ENCODE measurements at places on chromosomes 4 and X.

DNA sequence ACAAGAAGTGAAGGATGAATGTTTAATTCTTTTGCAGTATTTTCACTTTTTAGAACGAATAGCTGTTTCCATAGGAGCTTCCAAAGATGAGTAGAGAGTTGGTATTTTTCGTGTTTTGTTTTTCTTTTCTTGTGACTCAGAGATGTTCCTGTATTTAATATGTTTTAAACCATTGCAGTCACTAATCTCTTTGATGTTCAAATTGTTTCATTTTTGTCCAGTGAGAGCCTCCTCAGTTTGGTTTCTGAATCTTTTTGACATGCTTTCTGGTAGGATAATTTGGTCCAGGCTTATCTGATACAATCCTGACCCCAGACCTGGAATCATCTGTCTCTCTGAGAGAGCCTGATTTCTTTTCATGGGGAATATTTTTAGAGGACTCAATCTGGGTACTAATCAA lies 41.6 kb downstream of the BEX3 start:
- DNase-seq = no peak

GRCh38 chrX:10576777-10577447 lies 43.5 kb downstream of the MID1 start:
- DNase-seq = no peak

GRCh38 chrX:9825129-9825790 lies 39.0 kb downstream of the SHROOM2 start:
- DNase-seq = no peak

- DNase-seq = no peak
Measured at GRCh38 chr4:3157366-3157765, 82.9 kb downstream of the HTT start.

GRCh38 chr4:25065431-25065858 lies 34.7 kb upstream of the LGI2 start:
- no peak for DNase-seq

DNA sequence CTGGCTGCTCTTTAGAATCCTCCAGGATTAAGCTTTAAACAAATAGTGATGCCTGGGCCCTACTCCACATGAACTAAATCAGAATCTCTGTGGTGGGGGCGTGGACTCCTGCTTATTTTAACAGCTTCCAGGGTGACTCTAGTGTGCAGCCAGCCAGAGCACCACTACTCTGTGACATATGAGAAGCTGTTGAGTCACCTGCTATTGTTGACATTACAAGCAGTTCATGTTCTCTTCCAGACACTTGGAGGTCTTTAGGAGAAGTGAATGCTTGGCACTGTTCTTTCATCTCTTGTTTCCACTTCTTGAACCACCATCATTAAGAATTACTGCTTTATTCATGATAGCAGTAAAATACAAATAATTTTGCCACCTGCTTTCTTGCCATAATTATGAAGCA lies 426 bp upstream of the C4orf51 start:
- no peak for DNase-seq

GRCh38 chrX:147680251-147680650 lies 231.5 kb upstream of the FMR1 start:
- DNase-seq = peak; percentile 7

DNA sequence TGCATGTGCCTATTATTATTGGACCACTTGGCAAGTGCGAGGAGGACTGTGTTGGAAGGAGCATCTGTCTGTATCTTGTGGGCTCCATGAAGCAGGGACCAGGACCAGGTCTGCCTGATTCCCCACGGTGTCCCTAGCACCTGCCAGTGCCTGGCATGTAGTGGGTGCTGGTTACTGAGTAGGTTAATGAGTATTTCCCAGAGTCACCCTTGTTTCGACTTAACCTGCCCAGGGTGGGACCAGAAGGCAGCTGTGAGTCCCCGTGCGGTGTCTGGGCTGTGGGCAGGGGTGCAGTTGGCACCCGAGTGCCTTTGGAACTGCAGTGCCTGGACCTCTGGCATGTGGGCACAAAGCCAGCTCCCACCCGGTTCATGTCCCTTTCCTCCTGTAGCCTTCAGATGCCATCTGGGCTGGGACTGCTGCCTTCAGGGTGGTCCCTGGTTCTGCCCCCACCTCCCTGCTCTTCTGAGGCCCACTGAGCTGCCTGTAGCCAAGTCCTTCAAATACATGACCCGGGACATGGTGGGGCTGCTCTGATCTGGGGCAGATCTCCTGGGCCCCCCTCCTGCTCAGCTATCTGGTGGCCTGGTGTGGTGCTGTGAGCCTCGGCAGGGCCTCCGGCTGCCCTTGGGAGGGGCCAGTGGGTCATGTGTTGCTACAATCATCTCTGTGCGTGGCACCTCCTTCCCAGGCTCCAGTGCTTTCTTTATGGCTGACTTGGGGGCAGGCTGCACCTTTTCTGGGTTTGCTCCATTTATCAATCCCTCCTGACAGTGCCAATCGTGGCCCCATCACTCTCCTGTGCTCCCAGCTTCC lies 53.0 kb upstream of the SORCS2 start:
- no peak for DNase-seq

DNA sequence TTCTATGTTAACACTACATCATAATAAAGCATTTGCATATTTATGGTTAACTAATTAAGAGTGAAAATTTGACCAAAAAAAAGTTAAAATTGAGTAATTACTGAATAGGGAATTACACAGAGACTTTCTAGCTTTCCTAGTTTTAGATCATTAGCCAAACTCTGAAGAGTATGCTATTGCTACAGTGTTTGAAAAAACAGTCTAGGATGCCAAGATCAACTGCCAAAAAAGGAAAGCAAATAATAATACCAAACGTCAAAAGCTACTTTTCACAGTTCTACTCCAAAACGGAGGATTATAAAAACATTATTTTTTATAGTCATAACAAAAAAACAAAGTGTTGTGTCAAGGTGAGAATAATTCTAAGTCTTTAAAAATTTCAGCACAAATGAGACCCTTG lies 359.8 kb upstream of the CTSO start:
- no peak for DNase-seq

- DNase-seq = peak; percentile 82
Measured at GRCh38 chrX:19866626-19867410, 20.6 kb downstream of the SH3KBP1 start.

DNA sequence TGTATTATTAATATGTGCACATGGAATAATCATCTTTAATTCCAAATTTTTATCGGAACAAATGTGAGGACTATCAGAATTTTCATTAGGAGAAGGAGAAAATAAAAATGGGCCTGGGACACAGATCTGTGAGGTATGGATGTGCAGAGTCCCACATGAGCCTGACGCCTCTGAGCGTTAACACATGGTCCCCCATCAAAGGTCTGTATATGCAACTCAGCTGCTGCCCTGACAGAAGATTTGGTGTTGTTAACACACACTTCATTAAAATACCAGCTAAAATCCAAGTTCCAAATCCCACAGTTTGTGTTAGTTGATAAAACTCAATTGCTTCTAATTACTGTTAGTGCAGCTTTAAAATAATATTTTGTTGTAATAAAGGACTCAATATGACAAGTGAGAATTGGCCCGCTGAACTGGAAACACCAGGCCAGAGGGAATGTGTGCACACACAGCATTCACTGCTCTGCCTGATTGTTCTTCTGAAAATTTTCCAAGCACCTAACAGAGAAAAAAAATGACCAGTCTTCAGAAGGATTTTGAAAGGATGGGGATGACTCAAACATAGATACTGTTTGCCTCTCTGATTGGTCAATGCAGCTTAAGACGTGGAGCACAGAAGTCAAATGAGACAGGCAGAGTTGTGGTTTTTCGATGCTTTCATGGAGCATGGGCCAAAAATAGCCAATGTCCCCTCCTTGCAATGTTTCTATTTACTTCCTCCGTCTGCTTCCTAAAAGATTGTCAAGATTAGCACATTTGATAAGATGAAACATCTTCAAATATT lies 266.6 kb downstream of the NKX6-1 start:
- peak; percentile 53 for DNase-seq

- no peak for DNase-seq
Measured at GRCh38 chrX:109920325-109920724, 82.6 kb upstream of the TMEM164 start.

GRCh38 chrX:154918060-154918483 lies 31.9 kb downstream of the F8A1 start:
- peak; percentile 16 for DNase-seq

DNA sequence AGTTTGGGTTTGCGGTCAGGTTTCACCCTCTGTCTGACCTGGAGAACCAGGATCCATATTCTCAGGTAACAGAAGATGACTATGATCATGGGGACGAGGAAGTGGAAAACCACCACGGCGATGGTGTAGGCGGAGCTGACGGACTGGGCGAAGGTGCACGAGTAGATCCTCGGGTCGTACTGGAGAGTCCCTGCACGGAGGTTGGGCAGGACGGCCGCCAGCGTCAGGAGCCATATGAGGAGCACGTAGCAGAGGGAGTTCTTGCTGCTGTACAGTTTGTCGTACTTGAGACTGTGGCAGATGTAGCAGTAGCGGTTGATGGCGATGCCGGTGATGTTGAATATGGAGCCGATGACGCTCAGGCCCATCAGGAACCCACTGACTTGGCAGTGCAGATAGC lies 21.3 kb downstream of the MTNR1A start:
- no peak for DNase-seq

DNA sequence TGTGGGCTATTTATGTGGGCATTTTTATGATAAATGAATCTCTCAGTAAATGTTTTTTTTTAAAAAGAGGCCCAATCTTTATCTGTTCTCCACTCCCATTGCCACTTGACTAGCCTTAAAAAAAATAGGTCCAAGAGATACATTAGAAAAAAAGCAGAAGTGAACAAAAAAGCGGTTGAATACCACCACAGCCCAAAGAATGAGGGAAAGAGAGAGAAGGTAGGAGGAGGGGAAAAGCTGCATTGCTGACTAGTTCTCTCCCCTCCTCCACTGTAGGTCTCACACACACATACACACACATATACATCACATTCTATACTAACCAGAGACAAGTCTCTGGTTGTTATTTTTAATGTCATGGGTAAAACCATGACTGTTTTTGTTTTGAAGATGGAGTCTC lies 95.8 kb upstream of the IL13RA1 start:
- DNase-seq = peak; percentile 87

GRCh38 chr4:151692821-151693673 lies 67.8 kb downstream of the GATB start:
- no peak for DNase-seq

DNA sequence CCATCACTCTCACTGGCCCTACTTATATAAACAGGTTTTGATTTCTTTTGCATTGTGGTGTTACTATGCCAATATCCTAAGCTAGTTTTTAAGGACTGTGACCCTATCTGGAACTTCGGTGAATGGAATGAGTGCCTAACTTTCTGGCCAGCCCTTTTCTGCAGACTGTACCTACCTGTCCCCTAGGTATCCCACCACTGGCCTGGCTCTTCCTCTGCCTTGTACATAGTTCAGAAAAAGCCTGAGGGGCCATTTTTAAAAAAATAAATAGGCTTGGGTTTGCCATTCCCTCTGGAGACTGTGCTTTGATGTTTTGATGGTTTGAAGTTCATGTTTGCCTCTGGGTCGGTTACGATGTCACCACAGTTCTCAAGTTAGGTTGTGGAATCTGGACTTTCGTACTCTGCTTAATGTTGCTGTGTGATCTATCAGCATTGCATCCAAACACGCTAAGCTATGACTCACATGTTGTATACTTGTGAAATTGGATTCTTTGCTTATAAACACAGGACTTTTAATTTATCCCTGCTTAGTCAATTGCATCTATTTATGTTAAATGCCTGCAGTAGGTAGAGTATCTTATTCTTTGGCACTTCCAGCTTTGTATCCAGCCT lies 182.0 kb downstream of the ANKRD50 start:
- no peak for DNase-seq

DNA sequence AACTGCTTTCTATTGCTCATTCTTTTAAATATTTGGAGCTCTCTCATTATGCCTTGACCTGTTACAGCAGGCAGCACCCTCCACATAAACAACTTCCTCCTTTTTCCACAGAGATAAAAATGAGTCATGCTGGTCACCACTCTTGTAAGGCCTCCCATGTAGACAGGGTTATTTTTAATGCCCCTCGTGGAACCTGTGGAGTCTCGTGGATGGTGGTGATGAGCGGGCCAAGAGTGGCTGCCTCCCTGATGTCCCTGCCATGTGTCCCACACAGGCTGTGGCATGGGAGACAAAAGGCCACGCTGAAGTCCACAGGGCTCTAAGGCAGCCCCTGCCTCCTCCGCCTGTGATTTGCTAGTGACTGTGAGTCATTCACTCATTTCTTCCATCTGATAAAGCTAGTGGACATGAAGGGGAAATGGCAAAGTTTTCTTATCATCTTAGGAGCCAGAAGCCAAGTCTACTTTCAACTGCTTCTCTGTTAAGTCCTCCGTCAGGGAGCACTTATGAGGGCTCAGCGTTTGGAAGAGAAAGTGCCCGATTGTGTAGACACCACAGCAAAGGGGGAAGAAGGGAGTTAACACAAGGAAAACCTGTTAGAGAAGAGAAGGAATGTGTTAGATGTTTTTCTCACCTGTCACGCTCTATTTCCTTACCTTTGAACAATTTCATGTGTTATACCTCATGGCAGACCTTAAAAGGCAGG lies 121.6 kb upstream of the FAT1 start:
- peak; percentile 91 for DNase-seq

GRCh38 chrX:130669233-130669632 lies 233.8 kb downstream of the ENOX2 start:
- no peak for DNase-seq

DNA sequence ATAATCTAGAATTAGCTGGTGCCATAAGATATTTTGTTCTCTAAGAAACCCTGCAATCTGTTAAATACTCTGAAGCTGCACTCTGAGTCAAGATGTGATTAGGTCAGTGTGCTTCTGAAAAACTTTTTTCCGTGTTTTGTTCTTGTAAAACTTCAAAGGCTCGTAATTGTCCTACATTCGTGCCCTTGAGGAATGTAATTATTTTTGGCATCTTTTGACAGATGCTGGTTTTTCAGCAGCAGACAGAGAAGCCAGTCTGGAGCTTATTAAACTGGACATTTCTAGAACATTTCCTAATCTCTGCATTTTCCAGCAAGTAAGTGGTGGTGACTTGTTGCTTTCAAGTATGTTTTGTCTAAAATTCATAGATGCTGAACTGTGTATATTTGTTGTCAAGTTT lies 36.8 kb upstream of the TADA2B start:
- no peak for DNase-seq

DNA sequence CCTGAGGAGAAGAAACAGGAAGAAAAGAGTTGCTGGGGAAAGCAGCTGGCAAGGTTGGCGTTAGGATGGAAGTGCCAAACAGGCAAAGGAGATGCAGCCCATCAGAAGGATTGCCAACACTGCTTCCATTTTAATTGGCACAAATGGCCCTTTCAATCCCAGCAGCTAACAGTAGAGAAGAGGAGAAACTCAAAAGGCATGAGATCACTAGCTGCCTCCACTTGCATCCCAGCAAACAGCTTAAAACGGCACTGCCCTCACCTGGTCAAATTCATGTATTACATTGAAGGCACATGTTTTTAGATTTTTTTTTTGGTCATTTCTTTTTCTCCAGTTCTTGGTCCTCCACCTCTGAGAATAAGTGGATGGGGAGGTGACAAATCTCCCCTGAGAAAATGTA lies 14.9 kb upstream of the LOC101059915 start:
- peak; percentile 28 for DNase-seq

GRCh38 chrX:45527834-45528233 lies 327.2 kb upstream of the DIPK2B start:
- no peak for DNase-seq

- DNase-seq = no peak
Measured at GRCh38 chr4:7608046-7608445, 173.3 kb upstream of the PSAPL1 start.

GRCh38 chrX:8714164-8714563 lies 17.8 kb downstream of the ANOS1 start:
- DNase-seq = no peak

All from MV-4-11 (cell line).